NCI-H1092 (cell line): ENCODE measurements at places on chromosomes 1 and 21.

GRCh38 chr1:12048372-12048771 lies 14.7 kb upstream of the TNFRSF8 start:
- DNase-seq = no peak

DNA sequence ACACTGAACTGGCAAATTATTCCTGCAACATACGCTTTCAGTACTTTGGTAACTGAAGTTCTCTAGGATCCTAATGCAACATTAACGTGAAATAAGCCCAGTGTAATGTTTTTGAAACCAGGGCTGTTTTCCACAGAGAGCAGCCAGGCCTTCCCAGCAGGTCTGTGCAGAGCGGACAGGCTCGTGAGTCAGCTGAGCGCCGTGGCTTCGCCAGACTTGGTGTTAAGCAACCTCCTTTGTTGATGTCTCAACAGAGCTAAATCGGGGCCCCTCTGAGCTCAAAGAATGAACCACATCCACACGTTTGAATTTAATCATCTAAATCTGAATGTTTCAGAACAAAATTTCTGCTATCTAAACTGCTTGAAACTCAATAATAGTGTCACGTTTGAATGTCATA lies 181.8 kb upstream of the FMN2 start:
- no peak for DNase-seq

DNA sequence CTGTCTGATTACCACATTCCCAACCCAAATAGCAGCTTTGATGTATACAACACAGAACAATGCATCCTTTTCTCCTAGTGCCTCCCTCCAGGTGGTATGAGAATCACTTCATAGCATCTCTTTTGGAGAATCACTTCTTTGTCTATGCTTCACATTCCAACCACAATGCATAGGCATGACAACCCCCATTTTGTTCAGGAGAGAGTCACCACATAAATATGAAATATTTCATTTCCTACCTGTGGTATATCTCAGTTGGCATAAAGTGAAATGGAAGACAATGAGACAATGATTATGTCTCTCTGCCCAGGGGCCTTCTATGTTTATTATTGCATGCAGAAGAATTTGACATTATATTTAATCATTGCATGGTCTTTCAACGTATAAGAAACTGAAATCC lies 112.2 kb downstream of the BRINP2 start:
- no peak for DNase-seq

DNA sequence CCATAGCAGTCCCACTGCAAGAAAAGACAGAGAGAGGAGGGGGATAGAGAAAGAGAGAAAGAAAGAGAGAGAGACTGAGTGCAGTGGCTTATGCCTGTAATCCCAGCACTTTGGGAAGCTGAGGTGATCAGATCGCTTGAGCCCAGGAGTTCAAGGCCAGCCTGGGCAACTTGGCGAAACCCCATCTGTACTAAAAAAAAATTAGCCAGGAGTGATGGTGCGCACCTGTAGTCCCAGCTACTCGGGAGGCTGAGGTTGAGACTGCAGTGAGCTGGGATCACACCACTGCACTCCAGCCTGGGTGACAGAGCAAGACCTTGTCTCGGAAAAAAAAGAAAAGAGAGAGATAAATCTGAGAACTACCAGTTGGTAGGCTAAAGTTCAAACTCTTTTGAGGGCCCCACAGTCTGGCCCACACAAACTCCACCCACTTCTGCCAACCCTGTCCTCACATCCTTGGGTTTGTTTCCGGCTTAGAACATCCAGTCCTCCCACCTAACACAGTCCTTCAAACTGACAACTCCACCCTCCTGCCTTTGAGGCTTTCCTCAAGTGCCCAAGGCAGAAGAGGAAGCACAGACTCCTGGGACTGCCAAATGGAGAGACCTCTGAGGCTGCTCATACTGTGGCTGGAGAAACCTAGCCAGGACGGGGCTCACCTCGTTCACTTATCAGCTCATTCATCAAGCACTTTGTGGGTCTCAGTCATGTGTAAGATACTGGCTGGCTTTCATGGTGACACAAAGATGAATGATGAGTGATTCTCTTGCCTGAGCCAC lies 20.1 kb downstream of the TFAP2E start:
- no peak for DNase-seq

DNA sequence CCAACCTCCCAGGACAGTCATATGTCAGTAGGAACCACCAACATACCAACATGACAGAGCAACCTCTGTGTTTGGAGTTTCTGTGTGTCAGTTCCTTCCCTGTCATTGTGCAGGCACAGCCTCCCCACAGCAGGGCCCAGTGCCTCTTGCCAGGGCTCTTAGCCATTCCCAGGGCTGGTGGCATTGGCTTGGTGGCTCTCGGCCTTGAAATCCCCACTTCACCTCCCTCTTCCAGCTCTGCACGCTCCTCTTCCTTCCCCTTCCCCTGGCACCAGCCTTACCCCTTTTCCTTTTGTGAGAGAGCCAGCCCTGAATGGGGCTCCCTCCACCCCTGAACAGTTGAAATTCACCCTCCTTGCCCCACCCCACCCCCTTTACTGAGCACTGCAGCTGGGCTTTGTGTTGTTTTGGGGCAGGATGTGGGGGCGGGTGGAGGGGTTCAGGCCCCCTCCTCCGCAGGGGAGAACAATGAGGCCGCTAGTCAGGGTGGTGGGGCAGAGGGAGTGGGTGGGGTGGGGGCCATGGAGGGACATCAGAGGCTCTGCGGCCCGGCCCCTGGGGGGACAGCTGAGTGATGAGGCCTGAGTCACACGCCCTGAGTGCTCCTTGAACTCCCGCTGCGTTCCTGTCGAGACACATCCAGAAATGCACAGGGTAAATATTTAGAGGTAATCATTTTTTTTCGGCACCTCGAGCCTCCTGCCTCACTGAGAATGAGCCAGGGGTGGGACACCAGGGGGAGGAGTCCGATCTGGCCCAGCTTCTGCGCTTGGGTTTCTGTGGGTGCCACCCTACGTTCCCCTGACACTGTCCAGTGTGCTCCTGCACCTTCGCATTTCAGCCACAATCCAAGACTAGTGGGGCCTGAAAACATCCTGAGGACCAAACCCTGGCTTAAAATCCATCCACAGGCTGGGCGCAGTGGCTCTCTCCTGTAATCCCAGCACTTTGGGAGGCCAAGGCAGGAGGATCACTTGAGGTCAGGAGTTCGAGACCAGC lies 28.6 kb downstream of the LGR6 start:
- no peak for DNase-seq

GRCh38 chr1:220432408-220432807 lies 95.5 kb upstream of the MARK1 start:
- DNase-seq = no peak
